ENCODE measurements at places on chromosomes 3 and 15.

DNA sequence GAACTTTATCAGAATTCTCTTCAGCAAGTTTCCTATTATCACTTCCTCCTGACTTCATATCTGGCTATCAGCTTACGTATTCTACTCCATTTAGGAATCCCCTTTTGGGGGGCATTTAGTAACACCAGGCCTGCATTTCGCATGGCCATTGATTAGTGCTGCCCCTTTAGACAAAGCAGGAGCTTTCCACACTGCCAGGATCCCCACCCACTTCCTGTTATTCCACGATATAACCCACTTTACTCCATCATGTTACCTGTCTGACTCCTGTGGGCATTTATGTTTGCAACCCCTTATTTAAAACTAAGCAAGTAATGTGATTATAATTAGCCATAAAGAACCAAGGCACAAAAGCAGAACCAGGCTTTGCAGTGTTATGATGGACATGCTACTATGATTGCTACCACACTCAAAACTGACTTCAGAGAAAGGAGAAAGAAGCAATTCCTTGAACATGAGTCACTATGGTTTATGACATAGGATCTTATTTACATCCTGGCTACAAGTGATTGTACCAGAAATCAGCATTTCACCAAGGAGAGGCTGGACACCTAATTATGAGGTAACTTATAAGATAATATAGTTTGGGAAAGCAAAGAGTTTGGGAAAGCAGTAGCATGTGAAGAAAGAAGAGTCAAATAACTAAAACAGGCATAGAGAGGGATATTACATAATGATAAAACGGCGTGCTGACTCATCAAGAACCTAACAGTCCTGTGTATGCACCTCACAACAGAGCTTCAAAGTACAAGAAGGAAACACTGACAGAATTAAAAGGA is 96.3 kb downstream of the IGSF11 start:
- no peak for DNase-seq

- no peak for DNase-seq
Measured at GRCh38 chr3:16496008-16496407, 17.5 kb downstream of the RFTN1 start.

DNA sequence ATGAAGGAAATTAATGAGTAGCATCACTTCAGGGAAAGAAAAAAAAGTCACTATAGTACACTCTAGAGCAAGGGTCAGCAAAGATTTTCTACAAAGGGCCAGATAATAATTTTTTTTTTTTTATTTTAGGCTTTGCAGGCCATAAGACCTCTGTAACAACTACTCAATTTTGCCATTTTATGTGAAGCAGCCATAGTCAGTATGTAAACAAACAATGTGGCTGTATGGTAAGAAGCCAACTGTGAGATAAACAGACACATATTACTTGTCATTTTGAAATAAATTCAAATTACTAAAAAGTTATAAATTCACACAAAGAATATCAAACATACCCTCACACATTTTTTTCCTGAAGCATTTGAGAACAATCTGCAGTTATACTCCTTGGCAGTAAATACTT is 40.6 kb downstream of the SCAPER start:
- DNase-seq, result no peak

- DNase-seq, result no peak
Measured at GRCh38 chr3:195821403-195822130, 9.8 kb upstream of the MUC4 start.

- no peak for DNase-seq
Measured at GRCh38 chr15:90674476-90674875, 42.7 kb upstream of the BLM start.

DNA sequence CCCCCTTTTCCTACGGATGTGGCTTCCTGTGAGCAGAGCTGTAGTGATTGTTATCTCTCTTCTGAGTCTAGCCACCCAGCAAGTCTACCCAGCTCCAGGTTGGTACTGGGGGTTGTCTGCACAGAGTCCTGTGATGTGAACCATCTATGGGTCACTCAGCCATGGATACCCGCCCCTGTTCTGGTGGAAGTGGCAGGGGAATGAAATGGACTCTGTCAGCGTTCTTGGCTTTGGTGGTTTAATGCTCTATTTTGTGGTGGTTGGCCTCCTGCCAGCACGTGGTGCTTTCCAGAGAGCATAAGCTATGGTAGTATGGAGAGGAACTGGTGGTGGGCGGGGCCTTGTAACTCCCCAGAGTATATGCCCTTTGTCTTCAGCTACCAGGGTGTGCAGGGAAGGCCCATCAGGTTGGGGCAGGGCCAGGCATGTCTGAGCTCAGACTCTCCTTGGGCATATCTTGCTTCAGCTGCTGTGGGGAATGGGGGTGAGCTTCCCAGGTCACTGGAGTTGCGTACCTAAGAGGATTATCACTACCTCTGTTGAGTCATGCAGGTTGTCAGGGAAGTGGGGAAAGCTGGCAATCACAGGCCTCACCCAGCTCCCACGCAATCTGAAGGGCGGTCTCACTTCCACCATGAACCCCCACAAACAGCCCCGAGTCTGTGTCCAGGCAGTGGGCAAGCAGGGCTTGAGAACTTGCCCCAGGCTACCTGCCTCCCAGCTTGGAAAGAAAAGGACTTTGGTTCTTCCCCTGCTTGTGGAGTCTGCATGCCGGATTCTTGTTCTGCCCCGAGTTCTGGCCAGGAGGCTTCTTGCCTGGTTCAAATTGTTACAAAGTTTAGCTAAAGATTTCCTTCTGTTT is 9.0 kb upstream of the ADGRG7 start:
- DNase-seq, result no peak

- no peak for DNase-seq
Measured at GRCh38 chr3:150127011-150127490, 156.4 kb upstream of the PFN2 start.

- DNase-seq, result no peak
Measured at GRCh38 chr15:96146726-96147125, 183.8 kb upstream of the NR2F2 start.

DNA sequence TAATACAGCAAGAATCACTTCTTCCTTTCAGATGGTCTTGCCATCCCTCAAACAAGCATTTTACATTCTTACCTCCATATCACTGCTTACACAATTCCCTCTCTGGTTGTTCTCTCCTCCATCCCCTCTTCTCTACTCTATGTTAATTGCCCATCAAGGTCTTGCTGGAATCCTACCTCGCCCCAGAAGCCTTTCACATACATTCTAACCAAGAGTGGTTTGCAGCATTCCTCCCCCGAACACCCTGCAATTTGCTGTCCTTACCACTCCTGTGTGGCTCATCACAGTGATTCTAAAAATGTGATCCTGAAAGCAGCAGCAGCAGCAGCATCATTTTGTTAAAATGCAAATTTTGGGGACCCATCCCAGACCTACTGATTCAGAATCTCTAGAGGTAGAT is 30.6 kb downstream of the TNIK start:
- no peak for DNase-seq

All from T-cell (primary cell).